CD4-positive, alpha-beta T cell treated with Interleukin-6 for 4 hours (primary cell): ENCODE measurements at places on chromosomes 3 and 15.

DNA sequence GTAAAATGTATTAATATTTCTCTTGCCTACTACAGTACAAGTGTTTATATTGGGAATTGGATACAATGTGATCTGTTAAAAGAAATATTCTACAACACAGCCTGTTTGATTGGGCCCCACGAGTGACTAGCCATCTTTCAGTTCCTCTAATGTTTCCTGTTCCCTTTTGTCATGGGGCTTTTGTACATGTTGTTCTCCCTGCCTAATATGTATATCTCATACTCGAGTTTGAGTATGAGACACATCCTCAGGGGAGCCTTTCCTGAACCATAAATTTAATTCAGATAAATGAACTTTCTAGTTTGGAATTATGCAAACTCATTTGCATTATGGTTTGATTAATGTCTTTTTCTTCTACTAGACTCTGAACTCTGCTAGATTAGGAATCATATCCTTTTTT is 65.5 kb downstream of the MEF2A start:
- no peak for DNase-seq

GRCh38 chr3:151837057-151837456 is 23.1 kb downstream of the AADAC start:
- no peak for DNase-seq

DNA sequence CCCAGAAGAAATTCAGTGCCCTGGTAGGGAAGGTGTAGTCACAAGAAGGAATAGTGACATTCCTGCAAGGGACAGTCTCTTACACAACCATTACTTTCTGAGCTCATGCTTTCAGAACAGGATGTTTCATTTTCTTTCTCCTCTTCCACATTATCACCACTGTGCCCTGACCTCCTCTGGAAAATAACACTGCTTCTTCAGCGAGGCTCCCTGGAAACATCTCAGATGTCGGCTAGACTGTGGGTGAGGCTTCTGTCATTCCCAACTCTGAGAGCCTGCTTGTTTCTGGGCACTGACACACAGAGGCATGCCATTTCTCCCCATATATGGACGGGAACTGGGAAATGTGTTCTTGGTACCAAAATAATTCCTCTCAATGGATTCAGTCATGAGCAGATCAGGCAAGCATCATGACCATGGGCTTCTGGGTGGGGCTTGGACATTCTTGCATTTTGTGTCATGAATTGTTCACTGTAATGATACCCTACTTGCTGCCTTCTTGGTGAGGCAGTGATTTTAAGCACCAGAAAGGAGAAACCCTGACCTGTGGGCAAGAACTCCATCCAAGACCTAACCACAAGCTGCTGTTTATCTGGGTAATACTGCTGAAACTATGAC is 14.3 kb upstream of the TNFAIP8L3 start:
- no peak for DNase-seq

DNA sequence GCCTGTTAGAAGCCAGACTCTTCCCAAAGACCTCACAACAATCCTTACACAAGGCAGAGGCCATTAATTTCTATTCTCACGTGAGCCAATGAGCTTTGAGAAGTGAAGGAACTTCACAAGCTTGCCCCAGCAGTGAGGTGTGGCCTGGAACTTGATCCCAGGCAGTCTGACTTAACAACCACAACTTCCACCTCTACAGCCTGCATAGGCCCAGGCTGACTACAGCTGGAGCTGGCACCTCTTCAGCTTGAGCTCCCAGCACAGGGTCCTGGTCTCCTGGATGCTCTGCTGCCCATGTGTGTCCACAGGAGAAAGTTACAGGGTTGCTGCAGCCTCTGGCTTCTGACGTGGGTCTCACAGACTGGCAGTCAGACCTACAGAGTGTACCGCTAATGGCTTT is 111.0 kb downstream of the ERC2 start:
- no peak for DNase-seq

DNA sequence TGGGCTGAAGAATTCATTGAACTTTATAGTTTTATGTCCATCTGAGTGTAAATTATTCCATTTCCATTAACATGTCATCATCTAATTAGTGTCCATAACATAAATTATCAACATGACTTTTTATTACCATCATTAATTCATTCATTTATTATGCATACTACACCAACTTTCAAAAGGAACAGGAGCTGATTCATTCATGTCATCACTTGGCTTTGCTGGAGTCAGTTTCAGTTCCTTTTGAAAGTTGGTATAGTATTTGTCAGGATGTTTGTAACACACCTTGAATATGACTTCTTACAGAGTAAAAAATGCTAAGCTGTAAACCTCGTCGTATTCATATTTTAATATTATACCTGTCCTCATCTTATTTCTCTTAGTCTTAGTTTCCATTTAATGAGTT is 298.0 kb upstream of the RBMS3 start:
- DNase-seq: no peak

GRCh38 chr3:120177707-120178306 is 83.6 kb upstream of the GSK3B start:
- no peak for DNase-seq

GRCh38 chr3:48013288-48013980 is 2.8 kb downstream of the MAP4 start:
- DNase-seq: no peak

- DNase-seq: no peak
Observed at GRCh38 chr3:63029326-63029725, 154.1 kb upstream of the CADPS start.

DNA sequence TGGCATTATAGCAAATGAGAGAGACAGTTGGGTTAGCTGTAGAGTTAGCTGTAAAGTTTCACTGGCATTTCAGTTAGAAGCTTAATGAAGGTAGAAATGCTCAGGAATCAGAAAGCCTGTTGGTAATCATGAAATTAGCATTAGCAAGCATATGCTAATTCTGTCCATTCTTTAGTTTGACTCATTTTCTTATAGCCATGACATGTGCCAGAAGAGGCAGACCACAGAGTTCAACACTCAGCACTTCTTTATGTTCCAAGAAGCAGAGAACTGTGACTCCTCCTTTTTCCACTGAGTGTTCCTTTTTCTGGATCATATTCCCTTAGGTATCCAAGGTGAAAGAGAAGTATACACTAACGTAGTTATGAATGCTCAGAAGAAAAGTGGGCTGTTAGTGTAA is 276.2 kb upstream of the SGO1 start:
- DNase-seq: no peak

- DNase-seq: no peak
Observed at GRCh38 chr3:116263842-116264545, 181.3 kb downstream of the LSAMP start.

DNA sequence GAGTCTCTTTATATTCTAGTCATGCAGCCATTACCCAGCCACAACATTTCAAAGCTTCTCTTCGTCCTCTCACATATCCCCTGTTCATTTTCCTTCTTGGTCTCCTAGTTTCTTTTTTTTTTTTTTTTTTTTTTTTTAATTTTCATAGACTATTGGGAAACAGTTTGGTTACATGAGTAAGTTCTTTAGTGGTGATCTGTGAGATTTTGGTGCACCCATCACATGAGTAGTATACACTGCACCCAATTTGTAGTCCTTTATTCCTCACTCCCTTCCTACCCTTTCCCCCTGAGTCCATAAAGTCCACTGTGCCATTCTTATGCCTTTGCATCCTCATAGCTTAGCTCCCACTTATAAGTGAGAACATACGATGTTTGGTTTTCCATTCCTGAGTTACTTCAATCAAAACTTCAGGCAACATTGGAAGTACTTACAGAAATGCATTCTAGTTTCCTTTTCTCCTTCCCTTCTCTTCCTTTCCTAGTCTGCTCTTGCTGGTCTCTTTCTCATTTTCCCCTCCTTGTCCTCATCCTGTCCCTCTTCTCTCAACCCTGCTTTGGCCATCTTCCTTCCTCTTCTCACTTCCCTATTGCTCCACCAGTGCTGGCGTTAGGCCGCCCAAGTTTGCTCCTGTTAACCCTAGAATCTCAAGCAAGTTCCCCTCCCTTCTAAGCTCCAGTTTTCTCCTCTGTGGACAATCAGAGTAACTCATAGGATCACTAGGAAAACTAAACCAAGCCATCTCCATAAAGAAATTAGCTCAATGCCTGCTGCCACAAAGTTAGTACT is 4.8 kb downstream of the ATP8B4 start:
- DNase-seq: no peak

- no peak for DNase-seq
Observed at GRCh38 chr3:135618123-135618522, 347.4 kb upstream of the PPP2R3A start.

- no peak for DNase-seq
Observed at GRCh38 chr15:73887481-73887880, 14.1 kb downstream of the TBC1D21 start.

GRCh38 chr15:67549736-67550135 is 7.2 kb downstream of the MAP2K5 start:
- DNase-seq: no peak

- DNase-seq: no peak
Observed at GRCh38 chr15:32887090-32887489, 169.3 kb downstream of the GREM1 start.

GRCh38 chr3:49607796-49608195 is 53.5 kb downstream of the BSN start:
- DNase-seq: no peak

DNA sequence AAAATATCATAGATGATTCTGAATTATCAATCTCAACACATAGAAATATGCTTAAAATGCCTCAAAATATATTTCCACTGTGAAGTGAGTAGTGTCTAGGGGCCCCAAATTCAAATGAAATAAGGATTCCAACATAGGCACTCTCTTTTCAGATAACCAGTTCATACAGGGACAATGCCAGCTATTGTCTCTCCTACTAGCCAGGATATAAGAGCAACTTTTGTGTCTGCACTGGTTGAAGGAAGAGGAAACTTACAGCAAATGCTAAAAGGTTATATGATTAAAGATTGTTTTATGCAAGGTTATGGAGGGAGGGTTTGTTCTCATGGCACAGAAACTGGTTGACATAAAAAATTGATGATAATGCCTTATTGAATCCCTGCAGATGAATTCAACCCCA is 579.4 kb upstream of the ALCAM start:
- no peak for DNase-seq

- no peak for DNase-seq
Observed at GRCh38 chr3:9736831-9737230, 5.3 kb downstream of the BRPF1 start.

DNA sequence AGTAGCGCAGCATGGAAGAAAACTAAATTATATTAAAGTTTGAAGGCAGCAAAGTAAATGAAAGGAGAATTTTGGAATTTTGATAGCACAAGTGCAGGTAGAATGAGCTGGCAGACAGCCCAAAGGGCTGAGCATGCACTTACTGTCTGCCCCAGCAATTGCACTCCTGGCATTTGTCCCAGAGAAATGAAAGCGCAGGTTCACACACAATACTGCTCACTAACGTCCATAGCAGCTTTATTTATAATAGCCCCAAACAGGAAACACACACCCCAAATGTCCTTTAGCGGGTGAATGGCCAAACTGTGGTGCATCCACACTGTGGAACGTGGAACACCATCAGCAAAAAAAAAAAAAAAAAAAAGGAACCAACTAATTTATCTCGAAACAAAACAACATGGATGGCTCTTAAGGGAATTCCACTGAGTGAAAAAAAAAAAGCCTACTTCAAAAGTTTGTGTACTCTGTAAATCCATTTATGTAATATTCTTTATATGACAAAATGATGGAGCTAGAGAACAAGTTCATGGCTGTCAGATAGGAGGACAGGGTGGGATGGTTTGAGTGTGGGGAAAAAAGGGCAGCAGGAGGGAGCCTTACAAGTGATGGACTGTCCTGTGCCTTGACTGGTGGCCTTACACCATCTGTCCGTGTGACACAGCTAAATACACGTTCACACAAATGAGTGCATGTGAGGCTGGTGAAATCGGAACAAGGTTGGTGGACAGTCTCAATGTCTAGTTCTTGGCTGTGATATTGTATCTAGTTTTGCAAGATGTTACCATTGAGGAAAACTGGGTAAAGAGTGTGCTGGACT is 6.0 kb upstream of the TM2D3 start:
- DNase-seq: no peak

DNA sequence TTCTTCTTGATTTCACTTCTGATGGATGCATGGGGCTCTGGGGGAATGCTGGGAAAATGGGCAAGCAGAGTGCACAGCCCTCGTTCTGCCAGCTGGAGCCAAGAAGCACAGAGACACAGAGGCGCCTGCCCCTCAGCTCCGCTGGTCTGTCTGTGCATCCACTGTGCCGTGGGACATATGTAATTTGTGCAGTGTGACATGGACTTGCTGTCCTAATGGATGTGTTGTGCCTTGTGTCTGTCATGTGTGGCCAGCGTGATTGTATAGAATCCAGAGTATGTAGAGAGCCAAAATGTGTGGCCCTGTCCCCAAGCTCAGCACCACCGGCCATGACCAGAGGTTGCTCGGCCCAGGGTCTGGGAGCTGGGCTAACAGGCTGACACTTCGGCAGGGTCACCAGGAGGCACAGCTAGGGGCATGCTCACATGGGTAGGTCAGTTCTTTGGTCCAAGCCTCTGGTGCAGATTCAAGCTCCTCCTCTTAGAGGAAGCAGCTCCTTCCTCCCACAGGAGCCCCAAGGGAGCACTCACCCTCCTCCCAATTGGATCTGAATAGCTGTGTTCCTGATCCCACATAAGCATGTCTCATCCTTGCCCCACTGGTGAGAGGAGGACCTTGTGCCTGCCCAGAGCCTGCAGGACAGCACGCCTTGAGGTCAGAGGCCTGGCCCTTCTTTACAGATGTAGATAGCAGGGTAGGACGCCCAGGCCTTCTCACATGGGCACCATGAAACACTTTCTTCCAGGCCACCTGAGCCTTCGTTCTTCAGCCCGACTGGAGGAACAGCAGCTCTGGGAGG is 100.8 kb upstream of the ABHD17C start:
- no peak for DNase-seq

DNA sequence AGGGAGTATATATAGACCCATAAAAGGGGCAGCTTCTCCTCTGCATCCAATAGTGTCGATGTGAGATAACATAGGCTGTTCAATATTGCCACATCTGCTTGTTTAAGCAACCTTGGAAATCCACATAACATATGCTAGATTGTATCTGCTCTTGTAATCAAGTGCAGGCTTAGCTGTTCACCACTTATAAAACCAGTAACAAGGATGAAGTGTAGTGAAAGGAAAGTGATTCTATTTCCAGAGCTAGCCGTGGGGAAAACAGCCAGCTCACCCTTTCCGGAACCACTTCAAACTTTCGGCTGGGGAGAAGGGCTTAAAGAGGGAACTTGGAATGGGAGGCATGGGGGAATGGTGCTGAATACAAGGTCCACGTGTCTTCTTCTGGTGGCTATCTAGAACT is 204.0 kb downstream of the TAFA4 start:
- DNase-seq: no peak

GRCh38 chr3:194766845-194767244 is 81.2 kb downstream of the FAM43A start:
- no peak for DNase-seq

GRCh38 chr15:40054605-40054854 is 15.5 kb upstream of the SRP14 start:
- no peak for DNase-seq

- DNase-seq: no peak
Observed at GRCh38 chr15:99966815-99967214, 233.6 kb upstream of the LYSMD4 start.
